ENCODE measurements at places on chromosomes 16 and 17.
A peak's percentile ranks its signal among the peaks of the same experiment; 100 is the strongest.

DNA sequence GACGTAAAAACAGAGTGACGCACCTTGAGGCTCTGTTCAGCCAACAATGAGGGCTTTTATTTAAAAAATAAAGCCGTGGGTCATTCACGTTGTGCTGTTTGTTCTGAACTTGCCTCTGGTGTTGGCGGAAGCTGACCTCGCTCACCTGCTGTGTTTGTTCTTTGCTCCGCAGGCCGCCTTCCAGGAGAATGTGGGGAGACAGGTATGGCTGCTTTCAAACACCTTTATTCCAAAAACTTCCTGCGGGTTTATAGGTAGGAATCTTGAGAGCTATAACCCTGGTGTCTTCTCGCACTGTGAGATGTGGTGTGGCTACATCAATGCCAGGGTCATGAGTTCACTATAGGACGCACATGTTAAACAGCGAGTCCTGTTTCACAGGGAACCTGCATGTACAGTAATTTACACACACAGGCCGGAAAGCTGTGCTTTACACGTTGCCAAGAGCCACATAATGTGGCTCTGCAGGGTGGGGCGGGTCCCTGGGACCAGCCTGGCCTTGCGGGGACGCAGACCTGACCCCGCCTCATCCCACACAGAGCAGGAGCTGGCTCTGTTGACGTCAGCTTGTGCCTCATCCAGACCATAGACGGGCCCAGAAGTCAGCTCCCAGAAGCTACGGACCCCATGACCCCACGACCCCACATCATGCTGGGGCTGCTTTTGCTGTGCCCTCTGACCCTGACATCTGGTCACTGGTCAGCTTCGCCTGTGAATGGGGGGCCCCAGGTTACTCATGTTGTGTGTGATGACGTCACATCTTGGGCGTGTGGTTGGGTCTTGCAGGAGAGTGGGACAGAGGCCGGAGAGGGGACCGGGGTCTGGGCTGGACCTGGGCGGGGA, 49.9 kb upstream of the ZNF750 start:
- DNase-seq, result no peak

- DNase-seq, result peak; percentile 100
These were observed 6.1 kb upstream of the TLCD2 start for GRCh38 chr17:1716076-1716911.

GRCh38 chr17:50904518-50905459, 38.6 kb upstream of the TOB1 start:
- DNase-seq, result peak; percentile 82

DNA sequence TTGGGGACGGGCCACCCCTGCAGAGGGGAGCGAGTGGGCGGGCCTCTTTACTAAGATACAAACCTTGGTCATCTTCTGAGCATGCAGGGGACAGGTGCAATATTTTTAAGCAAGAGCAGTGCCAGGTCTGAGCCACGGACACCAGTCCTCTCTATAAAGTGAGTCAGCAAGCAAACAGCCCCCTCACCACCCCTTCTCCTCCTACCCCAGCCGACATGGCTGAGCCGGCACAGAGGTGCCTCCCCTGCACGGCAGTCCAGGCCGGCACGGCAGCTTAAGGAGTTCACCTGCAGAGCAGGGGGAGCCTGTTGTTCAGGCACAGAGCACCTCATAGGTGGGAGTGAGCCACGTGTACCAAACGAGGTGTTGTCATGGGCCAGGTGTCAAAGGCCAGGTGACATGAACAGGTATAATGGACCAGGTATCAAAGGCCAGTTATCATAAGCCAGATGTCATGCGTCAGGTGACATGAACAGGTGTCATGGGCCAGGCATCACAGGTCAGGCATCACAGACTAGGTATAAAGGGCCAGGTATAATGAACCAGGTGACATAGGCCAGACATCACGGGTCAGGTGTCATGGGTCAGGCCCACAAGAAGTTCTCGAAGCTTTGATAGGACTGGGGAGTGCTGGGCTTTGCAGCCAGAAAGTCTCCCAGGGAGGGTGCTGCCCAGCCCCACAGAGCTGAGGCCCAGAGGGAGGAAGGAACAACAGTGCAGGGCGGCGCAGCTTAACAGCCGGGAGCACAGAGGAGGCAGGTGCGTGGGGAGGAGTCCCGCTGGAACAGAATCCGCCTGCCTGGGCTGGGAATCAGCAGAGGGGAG, 42.6 kb upstream of the ZNF469 start:
- no peak for DNase-seq

- no peak for DNase-seq
These were observed at the start of gene CDH3 for GRCh38 chr16:68644715-68645493. CDH3 (plus strand) TSS chr16:68645310; CDS start chr16:68645380, 70 bp downstream.

- DNase-seq, result no peak
These were observed 39.6 kb upstream of the NAT9 start for GRCh38 chr17:74815550-74816370.

GRCh38 chr17:31003225-31003866, 32.5 kb downstream of the RNF135 start:
- DNase-seq, result no peak

DNA sequence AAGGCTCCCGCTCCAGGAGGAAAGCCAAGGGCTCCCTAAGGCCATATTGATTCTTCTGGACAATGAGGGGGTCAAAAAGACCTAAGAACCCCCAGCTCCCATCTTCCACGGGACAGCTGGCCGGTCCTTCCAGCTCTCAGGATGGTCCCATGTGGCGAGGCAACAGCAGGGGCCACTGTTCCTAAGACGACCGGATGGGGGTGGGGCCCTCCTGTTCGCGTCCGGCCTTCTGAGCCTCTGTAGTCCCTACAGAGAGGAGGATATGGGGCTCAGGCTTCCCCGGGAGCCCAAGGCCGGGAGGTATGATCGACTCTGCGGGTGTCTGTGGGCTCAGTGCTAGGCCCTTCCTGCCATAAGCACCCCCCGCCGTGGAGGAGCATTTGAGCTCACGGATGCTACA, 6.0 kb upstream of the DCXR start:
- no peak for DNase-seq

DNA sequence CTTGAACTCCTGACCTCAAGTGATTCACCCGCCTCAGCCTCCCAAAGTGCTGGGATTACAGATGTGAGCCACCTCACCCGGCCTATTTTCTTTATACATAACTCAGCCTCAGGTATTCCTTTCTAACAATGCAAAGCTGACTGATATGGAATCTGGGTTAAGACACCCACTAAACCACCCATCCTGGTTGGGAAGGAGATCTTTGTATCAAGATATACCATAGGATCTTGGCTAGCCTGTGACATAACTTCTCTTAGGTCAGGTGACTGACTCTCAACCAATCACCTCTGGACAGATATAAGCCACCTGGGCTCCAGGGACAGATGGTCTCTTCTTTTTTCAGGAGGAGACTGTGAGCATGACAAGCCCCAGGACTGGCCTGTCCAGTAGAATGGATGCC, 51.2 kb upstream of the NKD1 start:
- no peak for DNase-seq

DNA sequence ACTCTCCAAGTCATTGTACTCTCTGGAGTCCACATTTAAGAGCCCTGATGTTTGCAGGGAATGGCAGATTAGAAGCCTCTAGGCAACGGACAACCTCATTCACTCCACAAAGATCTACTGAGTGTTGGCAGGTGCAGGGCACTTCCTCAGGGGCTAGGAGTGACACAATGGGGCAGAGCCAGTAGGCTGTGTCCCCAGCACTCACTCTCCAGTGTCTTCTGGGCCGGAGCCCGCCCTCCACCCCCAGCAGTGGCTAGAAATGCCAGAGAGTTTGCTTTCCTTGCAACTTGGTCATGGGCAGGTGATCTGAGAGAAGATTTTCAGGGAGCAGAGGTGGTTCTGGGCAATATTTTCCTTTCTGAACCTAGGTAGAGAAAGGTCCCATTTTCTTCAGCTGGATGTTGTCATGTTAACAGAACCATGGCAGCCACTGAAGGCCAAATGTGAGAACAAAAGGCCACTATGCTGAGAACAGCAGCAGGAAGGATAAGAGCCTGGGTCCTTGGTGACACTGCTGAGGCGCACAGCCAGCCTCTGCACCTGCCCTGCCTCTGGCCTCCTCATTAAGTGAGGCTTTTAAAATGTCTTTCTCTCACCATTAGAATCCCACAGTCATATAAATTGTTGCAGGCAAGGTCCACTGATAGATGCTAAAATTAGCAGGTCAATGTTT, 96.2 kb downstream of the USP31 start:
- DNase-seq, result no peak

DNA sequence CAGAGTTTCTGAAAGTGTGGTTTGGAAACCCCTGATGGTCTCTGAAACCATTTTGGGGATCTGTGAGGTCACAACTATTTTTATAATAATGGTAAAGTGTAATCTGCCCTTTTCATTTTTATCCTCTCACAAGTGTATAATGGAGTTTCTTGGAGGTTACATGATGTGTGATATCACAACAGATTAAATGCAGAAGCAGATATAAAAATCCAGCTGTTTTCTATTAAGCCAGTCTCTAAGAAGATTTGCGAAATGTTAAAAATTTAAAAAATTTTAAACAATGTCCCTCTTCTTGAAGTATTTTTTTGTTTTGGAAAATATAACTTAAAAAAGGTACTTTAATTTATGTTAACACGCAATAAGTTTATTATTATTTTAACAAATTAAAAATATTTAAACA, 48.7 kb downstream of the RPGRIP1L start:
- DNase-seq, result no peak

DNA sequence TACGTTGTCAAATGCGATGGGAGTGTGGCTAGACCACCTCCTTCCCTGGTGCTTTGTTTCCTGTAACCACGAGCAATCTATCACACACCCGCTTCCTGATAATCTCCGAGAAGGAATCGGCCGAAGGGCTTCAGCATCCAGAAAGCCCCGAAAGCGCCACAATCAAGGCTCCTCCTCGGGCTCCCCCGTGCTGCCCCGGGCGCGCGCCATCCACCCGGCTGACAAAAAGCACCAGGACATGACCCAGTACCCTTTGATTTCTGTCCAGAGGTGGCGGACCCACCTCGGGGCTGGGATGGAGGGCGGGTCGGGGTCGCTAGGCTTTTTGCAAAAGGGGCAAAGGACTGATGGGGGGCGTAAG, 743 bp upstream of the ARMC7 start:
- DNase-seq, result no peak

- DNase-seq, result no peak
These were observed 86.4 kb upstream of the LGALS9 start for GRCh38 chr17:27544350-27545131.

GRCh38 chr17:16329519-16330271, 23.6 kb downstream of the CENPV start:
- DNase-seq, result peak; percentile 65

GRCh38 chr17:74599023-74599399, 6.9 kb upstream of the CD300LD start:
- no peak for DNase-seq

DNA sequence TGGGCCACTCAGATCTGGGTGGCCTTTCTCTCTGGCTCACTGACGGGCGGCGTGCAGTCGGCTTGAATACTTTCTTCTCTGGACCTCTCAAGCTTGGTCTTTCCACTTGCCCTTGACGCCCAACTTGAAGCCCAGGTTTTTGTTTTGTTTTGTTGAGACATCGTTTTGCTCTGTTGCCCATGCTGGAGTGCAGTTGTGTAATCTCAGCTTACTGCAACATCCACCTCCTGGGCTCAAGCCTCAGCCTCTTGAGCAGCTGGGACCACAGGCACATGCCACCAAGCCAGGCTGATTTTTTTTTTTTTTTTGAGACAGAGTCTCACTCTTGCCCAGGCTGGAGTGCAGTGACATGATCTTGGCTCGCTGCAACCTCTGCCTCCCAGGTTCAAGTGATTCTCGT, 22.7 kb upstream of the KIF19 start:
- DNase-seq, result no peak

- DNase-seq, result no peak
These were observed 18.7 kb downstream of the HLF start for GRCh38 chr17:55283256-55283965.

DNA sequence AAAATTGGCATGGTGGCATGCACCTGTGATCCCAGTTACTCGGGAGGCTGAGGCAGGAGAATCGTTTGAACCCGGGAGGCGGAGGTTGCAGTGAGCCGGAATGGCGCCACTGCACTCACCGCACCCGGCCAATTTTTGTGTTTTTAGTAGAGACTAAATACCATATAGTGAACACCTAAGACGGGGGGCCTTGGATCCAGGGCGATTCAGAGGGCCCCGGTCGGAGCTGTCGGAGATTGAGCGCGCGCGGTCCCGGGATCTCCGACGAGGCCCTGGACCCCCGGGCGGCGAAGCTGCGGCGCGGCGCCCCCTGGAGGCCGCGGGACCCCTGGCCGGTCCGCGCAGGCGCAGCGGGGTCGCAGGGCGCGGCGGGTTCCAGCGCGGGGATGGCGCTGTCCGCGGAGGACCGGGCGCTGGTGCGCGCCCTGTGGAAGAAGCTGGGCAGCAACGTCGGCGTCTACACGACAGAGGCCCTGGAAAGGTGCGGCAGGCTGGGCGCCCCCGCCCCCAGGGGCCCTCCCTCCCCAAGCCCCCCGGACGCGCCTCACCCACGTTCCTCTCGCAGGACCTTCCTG, at the start of gene HBQ1:
TSS of gene HBQ1 (plus strand) at position 359 of the 575 bp plus-strand sequence. CDS start at position 387, 28 bp downstream.
- DNase-seq, result no peak

DNA sequence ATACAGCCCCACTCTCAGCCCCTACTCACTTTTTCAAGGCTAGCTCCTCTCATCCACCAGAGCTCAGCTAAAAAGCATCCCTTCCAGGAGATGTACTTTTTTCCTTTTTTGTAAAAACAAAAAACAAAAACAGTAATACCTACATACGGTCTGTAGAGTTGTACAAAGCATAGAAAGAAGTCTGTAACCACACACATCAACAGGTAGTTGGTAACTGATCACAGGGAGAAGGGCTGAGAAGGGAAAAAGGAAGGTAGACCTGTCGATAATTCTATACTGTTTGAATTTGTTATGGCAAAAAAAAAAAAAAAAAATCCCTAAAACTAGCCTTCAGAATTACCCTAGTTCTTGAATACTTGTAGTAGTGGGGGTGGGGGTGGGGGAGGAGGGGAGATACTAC, 874 bp downstream of the SLC25A19 start:
- no peak for DNase-seq

DNA sequence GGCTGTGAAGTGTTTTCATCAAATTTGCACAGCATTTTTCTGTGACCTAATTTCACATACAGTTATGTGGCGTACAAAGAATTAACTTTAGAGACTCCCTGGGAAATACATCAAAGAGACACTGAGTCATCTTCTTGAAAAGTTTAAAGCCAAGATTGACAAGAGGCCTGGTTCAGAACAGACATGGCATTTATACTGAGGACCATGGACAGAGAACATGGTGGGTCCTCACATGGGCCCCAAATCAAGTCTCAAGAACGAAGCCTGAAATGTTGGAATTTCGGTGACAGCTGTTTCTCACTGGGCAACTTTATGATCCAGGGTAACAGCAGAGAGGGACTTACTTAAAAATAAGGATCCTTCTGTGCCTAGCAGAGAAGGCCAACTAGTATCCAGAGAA, 311.5 kb upstream of the KCNJ16 start:
- no peak for DNase-seq
